ENCODE measurements at places on chromosomes 11 and 22.

DNA sequence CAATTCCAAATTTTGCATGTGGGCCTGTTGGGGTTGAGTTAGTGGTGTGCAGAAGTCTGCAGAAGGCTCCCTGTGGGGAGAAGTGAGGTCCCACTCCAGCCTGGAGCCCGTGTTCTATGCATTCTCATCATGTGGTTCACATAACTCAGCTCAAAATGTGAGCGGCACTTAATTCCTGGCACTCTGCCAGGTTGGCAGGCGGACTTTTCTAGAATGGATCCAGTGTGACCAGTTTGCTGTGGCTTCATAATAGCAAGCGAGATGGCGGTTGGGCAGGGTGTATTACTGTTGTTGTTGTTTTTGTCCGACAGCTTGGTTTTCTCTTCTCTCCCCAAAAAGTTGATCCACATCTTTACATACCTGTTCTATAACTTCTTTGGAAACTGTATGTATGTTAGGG, 146.8 kb upstream of the TTC12 start:
- DNase-seq, result no peak

GRCh38 chr22:35478633-35479107, 62.0 kb upstream of the RASD2 start:
- DNase-seq, result no peak

- no peak for DNase-seq
Measured at GRCh38 chr22:33562501-33562900, 357.8 kb downstream of the LARGE1 start.

- no peak for DNase-seq
Measured at GRCh38 chr22:49717322-49717919, 110.3 kb downstream of the BRD1 start.

DNA sequence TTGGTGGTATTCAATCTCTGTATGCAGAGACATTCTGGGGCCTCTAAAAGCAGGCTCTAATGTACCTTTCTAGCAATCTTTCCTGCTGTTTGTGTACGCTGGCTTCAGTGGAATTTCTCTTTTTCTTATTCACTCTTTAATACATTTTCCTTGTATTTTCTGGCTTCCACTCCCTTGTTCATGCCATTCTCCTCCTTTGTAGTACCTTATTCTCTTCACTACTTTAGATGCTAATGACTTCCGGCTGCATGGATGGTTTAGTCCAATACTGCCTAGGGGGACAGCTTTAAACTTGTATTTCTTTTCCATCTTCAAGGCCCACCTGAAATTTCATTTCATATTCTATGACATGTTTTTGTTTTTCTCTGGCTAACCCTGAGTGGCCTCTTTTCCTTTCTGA, 40.2 kb downstream of the DDX10 start:
- DNase-seq, result no peak

GRCh38 chr11:18261721-18262120, 4.3 kb upstream of the SAA1 start:
- no peak for DNase-seq

DNA sequence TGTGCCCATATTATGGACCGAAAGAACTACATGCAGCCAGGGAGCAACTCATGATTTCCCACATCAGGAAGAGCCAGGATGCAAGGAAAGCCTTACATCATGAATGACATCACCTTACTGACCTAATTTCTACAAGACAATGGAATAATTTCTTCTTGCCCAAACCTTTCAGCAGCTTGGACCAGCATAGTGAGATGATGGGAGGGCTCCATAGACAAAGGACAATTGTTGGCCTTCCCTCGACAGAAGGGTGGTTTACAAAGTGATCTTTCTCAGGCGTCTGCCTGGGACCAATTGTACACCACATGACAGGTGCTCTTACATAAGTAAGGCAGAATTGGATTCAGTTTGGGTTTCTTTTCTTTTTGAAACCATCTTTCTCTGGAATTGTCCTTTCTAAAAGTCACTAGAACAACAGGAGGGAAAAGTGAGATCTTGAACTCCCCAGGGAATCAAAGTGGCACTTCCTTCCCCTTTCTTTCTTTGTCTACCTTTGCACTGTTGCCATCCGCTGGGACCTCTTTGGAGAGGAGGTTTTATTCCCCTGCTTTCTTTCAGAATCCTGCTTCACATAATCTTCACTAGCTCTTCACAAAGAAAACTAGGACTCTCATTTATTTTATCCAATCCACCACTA, 51.7 kb upstream of the PAK1 start:
- peak; percentile 26 for DNase-seq

DNA sequence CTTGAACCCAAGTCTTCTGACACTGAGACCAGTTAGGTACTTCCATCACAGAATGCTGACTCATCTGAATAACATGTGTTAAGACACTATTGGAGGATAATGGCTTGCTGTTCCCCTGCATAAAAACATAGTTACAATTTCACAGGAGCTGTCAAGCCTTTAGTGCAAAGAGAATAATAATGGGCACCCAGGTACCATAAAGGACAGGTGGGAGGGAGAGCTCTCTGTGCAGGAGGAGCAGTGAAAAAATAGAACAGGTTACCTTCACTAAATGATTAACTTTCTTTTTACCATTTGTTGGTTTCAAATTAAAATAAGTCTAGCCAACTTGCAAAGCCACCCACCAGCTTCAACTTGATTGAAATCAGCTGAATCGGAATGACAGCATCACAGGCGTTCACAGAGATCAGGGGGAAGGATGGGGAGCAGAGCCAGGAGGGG, 173.2 kb downstream of the DSCAML1 start:
- DNase-seq, result no peak

- no peak for DNase-seq
Measured at GRCh38 chr22:20013382-20013871, 3.2 kb downstream of the ARVCF start.

- no peak for DNase-seq
Measured at GRCh38 chr22:26892166-26893041, 235.0 kb downstream of the MIAT start.

- DNase-seq, result no peak
Measured at GRCh38 chr11:58070585-58070984, 39.8 kb downstream of the OR6Q1 start.

- no peak for DNase-seq
Measured at GRCh38 chr11:19050281-19050680, 10.2 kb downstream of the MRGPRX2 start.

DNA sequence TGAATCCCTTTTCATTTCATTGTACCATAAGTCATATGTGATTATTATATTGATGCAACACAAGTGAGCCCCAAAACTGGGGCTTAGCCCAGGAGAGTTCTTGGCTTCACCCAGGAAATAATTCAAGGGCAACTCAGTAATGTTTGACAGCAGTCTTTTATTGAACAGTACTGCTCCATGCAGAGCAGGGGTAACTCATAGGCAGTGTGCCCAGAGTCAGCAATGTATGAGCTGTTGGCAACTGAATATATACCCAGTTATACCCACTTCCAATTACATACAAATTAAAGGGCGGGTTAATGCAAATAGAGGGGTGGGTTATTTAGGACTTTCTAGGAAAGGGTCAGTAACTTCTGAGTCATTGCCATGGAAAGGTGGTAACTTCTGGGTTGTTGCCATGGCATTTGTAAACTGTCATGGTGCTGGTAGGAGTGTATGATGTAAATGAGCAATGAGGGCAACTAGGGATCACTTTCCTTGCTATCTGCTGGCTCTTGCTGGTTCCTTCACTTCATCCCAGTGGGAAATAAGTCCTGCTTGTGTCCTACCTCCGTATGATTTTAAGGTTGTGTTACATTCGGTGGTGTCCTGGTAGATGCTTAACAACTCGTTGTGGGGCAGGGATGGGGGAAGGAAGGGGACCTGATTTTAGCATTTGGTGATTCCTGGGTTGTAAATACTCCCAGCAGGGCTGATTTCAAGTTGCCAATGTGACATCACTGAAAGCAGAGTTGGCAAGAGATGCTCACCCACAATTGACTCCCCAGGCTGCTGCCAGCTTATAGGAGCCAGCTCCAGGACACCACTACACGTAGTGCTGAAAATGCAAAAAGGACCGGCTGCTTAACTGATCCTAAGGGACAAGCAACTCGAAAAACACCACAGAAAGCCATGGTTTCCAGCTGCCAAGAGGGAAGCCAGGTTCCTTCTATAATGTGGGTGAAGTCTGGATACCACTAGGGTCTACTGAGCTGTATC, 70.1 kb downstream of the SYT9 start:
- DNase-seq, result peak; percentile 12

DNA sequence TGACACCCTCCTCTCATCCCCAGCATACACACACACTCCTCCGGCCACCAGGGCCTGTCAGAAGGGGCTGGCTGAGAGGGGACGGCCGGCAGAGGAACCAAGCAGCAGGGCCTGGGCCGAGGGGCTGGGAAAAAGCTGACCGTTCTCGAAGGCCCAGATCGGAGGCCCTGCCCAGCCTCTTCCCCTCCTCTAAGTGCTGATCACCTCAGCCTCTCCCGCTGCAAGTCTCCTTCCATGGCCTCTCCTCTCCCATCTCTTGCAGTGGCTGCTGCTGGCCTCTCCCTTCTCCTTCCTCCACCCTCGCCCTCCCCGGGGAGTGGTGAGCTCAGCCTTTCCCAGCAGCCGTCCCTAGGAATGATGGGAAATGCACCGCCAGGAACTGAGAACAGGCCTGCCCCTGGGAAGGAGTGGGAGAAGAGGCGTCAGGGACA, 39.6 kb downstream of the ARRB1 start:
- no peak for DNase-seq

- DNase-seq, result no peak
Measured at GRCh38 chr22:27107824-27108223, 450.4 kb downstream of the MIAT start.

DNA sequence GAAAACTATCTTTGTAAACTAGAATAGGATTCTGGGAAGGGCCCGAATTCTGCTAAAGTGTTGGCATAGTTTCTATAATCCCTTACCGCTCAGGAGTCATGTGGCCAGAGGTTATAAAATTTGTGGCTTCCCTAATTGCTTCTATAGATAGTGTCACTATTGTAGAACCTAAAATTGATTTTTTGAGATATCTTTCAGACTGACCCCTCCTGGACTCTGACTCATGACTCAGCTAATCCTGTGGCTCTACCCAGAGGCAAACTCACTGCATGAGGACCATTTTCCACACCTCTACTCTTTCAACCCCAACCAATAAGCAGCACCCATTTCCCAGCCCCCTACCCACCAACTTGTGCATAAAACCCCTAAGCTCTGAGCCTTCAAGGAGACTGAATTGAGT, 61.8 kb upstream of the PRSS23 start:
- no peak for DNase-seq

DNA sequence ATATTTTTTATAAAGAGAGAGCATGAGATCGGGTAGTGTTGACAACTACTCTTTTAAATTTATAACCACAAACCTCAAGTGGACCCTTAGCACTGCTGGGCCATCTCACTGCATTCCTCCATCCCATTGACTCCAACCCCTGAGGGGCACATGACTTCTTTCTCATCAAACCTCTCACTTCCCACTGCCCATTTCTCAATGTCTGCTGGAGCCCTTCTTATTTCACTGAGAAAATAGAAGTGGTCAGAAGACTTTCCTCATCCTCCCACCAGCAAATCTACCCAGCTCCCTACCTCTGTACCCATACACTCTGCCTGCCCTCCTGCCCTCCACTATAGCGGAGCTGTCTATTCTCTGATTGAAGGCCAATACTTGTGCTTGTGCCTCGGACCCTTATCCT, 370.6 kb upstream of the MPPED2 start:
- DNase-seq, result no peak

DNA sequence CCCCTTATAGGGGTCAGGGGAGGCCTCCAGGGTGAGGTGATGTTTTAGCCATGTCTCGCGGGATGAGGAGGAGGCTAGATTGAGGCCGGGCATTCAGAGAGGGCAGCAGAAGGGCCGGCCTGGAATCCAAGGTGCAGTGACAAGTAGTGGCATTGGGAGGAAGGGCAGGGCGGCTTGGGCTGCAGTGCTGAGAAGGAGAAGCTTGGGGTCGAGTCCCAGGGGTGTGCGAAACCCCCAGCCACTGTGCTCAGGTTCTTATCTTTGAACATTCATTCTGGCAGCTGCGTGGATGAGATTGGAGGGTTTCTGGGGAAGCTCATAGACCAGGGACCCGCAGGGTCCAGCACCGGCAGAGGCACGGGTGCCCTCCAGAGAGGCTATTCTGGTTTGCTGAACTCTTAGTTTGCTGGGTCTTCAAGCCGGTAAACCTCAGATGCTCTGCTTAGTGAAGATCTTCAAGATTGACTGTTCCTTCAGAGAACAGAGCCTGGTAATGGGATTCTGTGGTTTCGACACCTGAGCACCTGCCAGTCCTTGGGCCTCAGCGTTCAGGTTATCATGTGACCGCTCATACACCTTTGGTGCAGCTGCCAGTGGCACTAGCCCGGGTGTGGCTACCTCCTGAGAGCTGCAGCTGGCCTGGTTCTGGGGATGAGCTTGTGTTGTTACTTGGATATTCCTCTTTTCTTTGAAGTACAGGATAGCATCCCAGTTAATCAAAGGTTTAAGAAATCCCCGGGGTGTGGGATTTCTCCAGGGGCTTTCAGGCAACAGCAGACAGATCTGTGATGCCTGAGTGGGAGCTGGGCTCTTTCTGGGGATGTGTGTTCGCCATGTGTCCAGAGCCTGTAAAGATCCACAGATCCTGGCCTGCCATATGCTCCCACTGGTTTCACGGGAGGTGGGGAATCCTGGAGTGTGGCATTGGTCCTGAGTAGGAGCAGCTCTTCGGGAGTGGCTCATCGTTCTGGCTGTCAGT, 152.8 kb downstream of the TBC1D22A start:
- DNase-seq, result no peak

DNA sequence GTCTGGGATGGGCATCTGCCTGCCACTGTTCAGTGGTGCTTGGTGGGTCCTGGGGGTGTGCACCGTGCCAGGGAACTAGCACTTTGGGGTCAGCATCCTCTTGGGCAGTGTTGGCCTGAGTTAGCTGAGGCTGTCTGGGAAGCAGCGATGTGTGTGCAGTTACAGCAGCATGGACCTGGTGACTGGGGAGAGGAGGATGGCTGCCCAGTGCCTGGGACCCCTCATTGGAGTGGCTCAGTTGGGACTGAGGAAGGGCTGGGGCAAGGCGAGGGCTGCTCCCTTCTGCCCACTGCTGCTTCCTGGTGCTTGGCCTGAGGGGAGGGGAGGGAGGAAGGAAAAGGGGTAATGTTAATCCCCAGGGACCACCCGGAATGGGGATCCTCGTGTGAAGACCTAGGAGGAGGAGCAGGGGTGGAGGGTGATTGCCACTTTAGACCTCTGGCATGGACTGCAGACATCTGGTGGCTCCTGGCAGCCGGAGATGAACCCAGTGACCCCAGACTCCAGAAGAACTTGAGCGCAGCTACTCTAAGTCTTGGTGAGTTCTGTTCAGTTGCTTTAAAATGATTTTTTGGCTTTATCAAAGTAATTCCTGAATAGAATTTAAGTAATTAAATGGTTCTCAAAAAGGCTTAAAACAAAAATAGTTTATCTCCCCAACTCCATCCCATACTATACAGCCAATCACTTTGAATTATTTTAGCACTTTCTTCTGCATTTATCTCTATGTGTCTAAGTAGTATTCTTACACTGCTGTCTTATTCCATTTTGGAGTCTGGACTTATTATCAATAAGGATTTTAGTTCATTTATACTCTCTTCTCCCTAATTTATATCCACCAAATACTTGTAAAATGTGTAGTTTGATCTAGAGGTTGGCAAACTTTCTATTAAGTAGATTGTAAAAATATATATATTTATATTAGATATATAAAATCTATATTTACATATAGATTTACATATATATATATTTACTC, 15.4 kb upstream of the TMEM191C start:
- DNase-seq, result no peak
